ENCODE measurements at places on chromosomes 6 and 20.
A peak's percentile ranks its signal among the peaks of the same experiment; 100 is the strongest.

GRCh38 chr6:115783402-115784061, 277.2 kb downstream of the FRK start:
- no peak for DNase-seq

DNA sequence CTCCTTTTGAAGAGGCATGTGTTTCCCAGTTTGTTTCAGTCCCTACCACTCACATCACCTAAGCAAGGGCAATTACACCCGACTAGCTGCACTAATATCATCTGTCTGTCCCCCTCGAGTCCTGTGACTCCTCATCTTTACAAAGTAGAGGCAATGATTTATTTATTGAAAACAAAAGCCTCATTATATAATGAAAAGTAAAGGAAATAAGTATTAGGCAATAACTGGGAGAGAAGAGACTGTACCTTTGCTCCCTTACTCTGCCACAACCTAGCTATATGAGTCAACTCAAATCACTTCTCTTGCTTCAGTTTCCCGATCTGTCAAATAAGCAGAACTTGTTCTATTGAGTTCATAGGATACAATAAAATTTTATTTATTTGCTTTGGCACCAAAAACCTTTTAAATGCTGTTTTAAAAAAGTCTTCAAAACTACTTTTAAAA, 38.9 kb downstream of the CSNK2A1 start:
- DNase-seq = no peak

- peak; percentile 88 for DNase-seq
These were observed 120.8 kb downstream of the OR2B2 start for GRCh38 chr6:27791182-27791943.

GRCh38 chr6:74356391-74356790, 660.4 kb downstream of the CD109 start:
- DNase-seq = no peak

DNA sequence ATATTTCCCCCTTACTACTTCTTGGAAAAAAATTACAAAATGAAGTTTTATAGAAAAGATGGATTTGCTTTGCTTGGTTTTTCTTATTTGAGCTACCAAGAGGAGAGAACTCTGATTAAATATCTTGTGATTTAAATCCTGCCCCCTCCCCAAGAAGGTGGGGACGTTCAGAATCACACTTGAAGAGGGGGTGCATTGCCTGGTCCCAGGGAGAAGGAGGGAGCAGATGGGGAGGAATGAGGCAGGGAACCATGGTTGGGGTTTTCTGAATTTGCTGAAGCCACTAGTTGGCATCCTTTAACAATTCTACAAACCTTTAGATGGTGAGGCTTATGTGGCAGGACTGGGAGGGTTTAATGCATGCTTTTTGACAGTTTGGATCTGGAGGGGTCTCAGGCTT, 5.5 kb downstream of the PCK1 start:
- DNase-seq = no peak

DNA sequence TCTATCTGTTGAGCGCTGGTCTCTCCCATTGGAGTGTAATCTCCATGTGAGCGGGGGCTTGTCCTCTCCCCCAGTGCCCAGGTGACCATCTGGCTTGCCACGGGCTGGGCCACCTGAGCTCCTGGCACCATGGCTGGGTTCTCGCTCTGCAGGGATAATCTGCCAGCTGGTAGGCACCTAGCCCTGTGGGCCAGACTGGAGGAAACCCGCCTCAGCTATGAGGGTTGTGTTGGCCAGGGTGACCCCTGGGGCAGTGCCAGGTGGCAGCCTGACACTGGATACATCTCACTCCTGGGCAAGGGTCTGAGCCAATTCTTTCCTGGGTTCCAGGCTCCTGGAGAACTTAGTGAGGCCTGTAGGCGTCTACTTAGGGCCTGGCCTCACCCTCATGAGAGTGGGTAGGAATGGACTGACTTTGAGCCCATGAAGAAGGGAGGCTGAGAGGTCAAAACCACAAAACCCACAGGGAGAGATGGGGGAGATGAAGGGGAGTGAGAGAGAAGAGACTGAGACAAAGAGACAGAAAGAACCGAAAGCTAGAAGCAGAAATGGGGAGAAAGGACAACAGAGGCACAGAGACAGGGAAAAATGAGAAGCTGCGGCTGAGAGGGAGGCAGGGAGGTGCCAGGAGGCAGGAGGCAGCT, 5.8 kb upstream of the SLC52A3 start:
- no peak for DNase-seq

DNA sequence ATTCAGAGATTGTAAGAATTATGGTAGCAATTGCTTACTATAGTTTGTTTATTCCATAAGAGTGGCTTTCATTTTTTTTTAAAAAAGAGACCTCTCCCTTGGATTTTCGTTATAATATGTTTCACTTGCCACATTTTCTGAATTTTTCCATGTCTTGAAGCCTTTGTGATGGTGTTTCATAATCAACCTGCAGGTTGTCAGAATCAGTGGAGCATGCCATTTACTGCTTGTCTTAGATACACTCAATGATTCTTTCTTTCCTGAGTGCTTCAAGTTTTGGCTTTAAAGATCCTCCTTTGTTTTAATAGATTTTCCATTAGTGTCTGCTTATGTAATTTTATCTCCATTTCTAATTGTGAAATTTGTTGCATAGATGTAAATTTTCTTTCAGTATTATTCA, 31.2 kb downstream of the KCNQ5 start:
- DNase-seq = no peak

DNA sequence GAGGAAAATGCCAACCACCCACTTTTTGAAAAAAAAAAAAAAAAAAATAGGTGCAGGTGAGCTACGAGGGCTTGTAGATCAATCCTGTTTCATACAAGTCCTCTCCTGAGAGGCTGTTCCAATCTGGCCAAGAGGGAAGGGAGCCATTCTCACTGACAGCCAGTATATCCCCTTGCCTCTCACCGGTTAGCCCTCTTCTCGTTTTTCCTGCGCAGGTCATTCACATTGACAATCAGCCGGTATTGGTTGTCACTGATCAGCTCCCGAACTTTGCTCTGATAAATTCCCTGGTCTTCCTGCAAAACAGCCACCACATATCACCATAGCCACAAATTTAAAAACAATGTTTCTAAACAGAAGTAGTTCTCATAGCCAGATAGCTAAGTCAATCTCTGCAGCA, 1.4 kb downstream of the MCM3 start:
- DNase-seq = no peak

GRCh38 chr6:168054765-168055560, 24.0 kb downstream of the FRMD1 start:
- no peak for DNase-seq

DNA sequence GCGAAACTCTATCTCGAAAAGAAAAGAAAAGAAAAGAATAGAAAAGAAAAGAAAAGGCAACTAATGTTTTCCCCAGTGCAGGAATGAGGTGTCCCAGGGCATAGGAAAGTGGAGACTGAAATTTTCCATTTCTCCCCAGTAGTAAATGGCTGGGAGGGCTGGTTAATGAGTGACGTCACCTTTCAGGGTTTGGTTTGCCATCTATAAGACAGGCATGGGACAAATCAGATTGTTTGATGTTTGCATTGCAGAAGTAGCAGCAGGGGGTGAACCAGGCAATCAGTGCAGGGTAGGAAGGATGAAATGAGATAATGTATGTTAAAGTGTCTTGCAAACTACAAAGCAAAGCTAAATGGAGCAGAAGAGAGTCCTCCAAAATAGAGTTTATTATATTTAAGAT, 533.4 kb downstream of the PKHD1 start:
- no peak for DNase-seq

DNA sequence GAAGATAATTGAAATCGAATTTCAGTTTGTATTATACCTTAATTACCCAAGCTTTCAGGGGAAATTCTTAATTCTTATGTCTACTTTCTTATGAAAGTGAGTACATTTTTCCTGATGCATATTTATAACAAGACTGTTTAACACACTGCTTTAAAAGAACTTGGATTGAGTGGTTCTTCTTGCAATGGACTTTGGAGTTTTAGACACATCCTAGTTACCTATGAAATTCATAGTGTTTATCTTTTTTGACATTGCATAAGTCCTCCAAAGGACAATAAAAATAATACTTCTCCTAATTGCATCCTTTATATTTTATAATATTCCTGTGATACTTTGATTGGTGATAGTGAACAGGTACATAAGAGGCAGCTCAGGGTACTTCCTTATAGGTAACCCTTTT, 395.6 kb upstream of the FLRT3 start:
- DNase-seq = no peak

DNA sequence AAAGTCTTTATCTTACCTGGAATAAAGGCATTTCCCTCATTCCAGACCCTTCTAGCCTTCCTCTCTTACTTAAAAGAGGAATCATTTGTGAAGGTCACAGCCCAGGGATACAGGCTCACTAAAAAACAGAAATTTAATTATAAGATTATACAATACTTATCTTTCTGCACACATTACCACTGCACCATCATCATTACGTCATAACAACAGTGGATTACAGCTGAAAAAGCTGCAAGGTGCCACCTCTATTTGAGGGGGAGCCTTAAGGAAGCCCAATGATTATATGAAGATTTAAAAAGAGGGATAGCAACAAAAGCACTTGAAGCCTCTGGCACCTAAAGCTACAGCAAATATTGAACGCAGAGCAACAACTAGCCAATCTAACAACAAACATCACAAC, 452.9 kb upstream of the EYS start:
- no peak for DNase-seq

GRCh38 chr6:12974551-12974950, 258.0 kb downstream of the PHACTR1 start:
- no peak for DNase-seq

DNA sequence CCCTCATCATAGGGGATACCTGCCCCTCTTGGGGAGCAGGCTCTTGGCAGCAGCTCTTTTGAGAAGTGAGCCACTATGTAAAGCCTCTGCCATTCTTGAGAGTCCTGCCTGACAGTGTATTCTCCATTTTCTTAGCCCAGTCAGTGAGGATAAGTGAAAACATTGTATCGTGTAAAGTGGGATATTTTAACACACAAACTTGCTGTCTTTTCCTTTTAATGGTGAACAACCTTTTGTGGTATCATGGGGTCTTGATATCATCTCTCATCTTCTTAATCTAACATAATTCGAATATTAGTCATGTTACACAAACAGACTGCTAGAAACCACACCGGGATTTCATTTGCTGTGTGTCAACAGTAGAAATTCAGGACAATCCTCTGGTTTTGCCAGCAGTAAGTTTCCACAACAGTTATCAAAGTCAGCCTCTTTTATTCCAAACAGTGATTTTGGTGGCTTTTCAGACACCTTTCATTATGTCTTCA, 136.2 kb downstream of the HIVEP1 start:
- DNase-seq = no peak

DNA sequence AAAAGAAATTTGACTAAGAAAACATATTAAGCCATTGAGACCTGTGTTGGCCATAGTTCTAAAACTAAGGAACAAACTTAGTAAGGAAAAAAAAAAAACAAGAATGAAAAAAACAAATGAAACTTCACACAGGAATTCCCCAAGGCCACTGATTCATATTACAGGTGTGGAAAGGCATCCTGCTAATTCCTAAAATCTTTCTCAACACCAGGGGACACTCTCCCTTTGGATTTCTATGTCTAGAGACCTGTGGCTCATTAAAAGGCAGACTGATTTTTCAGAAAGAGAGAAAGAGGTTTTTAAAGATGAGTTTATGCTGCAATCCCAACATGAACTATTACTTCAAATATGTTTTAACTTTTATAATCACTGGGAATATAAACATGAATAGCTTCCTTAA, at the start of gene OR12D1:
Gene OR12D1 (plus strand): TSS at position 341 of the 400 bp plus-strand sequence.
- DNase-seq = no peak

- DNase-seq = peak; percentile 65
These were observed 14.7 kb upstream of the SIM1 start for GRCh38 chr6:100479179-100480035.

- no peak for DNase-seq
These were observed 106.6 kb upstream of the SNX9 start for GRCh38 chr6:157716251-157716995.

GRCh38 chr20:20495729-20496503, 128.0 kb downstream of the INSM1 start:
- peak; percentile 54 for DNase-seq

DNA sequence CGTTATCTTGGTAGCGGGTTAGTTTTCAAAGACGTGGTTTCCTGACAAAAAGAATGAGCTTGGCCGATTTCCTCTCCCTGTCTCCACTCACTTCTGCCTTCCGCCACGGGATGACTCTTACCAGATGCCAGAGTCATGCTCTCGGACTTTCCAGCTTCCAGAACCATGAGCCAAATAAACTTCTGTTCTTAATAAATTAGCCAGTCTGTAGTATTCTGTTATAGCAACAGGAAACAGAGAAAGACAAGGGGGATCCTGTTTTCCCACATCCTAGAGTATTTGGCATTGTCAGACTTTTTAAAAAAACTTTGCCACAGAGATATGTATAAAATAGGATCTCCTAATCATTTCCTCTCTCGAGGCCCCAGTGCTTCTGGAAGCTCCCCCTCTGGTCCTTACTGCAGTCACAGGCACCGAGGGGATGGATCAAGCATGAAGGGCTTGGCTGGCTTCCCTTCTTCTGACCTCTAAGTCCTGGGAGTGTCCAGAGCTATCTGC, 84.9 kb upstream of the NAA20 start:
- no peak for DNase-seq

DNA sequence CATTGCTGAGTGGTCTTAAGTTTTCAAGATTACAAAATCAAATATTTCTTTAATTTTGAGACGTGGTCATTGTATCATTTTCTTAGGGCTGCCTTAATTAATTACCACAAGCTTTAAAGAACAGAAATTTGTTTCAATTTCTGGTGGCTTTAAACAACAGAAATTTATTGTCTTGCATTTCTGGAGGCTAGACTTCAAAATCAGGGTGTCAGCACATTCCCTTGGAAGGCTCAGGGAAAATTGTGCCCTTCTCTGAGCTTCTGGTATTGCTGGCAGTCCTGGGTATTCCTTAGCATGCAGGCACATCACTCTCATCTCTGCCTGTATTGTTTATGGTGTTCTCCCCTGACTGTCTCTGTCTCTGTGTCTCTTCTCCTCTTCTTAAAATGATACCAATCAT, 76.0 kb upstream of the PCSK2 start:
- DNase-seq = no peak

DNA sequence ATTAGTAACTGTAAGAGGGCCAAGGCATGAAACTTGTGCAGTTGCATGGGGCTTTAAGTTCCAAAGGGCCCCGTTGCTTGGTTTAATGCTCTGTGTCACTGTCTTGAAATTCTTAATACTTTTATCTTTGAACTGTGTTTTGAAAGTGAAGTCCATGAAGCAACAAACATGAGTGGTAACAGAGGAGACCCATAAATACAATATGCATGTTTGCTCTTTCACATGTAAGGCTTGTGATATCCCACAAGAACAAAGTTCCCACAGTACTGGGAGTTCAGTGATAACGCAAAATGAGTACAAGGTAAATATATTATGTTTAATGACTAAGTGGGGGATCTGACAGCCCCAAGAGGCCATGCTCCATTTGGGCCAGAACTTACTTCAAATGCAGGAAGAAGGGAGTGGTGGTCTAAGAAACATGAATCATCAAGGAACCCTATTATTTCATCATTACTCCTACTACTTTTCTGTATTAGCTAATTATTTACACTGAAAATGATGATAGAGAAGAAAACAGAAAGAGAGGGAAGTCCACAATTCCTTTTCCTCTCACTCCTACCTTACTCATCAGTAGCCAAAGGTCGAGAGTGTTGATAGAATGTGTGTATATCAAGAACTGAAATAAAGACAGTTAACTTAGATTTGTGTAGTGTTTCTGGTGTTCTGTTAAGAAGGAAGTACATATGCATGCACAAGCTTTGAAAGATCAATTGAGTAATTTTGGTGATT, 157.3 kb downstream of the PHF3 start:
- no peak for DNase-seq

GRCh38 chr20:49420811-49421295, 61.6 kb downstream of the KCNB1 start:
- DNase-seq = no peak

Measured in activated CD4-positive, alpha-beta T cell treated with anti-CD3 and anti-CD28 coated beads, Interleukin-2, amount 50 U/mL, for 16 hours (primary cell).